ENCODE measurements at places on chromosomes 11 and 22. TPM values are rescaled to one million over a fixed set of nuclear protein-coding genes. Genes with fewer than 3 reads are reported as not detected.

- DNase-seq = no peak
These were observed 5.6 kb downstream of the MAPK1 start for GRCh38 chr22:21861851-21862250.

DNA sequence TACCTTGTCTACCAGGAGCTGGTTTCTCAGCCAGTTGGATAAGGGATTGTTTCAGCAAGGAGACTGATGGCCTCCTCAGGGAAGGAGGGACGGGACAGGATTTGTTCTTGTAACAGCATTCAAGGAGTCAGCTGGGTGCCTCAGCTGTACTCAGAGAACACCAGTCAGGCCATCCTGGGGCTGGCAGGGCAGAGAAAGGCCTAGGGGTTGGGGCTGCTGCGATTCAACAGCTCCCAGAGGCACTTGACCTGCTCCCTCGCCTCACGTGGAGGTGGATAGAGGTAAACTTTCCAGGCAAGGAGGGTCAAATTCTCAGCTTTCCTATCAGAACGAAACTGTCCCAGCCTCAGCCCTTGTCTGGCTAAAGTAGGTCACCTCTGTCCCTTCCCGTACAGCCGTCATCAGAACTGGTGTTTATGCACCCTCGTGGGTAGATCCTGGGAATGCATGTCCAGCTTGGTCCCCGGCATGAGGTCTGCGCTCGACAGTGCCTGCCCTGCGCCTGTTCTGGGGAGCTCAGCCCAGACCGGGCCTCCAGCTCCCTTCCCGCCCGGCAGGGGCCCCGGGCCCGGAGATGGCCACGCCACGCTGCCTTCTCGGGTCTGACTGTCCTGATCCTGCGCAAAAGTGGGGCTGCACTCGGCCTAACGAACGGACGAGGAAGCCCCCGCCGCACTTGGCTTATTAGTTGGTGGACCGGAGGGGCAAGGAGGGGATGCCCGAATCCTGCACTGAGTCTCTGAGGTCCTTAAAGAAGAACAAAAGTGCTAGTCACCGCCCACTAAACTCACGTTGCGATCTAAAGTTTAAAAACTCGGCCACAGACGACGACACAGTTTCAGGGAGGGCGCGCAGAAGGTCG lies 762 bp upstream of the CCDC134 start:
- peak; percentile 3 for DNase-seq

DNA sequence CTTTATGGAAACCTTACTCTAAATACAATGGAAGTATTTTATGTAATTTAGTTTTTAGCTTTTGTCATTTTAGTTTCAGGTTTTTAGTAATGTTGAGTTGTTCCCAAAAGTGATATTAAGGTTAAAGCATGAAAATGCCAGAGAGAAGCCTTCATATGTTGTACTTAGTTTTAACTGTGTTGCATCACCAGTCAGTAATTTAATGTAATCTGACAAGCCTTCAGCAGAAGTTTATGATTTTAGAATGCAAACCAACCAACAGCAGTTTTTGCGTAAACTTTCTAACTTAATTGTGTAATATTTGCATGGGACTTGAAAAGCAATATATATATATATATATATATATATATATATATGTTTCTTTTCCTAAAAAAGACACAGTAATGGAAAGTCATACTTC lies 110.6 kb downstream of the MSANTD4 start:
- DNase-seq = no peak

DNA sequence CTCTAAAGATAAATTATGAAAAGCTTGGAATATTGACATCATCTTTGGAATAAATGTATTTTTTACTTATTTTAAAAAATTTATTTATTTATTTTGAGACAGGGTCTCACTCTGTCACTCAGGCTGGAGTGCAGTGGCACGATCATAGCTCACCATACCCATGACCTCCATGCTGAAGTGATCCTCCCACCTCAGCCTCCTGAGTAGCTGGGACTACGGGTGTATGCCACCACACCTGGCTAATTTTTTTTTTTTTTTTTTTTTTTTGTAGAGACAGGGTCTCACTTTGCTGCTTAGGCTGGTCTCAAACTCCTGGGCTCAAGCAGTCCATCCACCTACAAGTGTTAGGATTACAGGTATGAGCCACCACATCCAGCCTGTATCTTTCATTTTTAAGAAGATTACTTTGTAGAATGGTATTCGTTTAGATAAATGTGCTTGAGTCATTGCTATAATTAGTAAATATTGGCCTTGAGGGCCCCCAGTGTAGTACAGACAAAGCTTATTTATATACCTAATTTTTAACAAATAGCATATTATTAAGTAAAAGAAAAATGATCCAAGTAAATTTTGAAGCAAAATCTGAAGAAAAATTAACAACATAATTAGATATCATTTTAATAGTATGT lies 8.5 kb downstream of the SWAP70 start:
- peak; percentile 20 for DNase-seq

GRCh38 chr11:36039471-36039870 lies 95.6 kb downstream of the LDLRAD3 start:
- DNase-seq = no peak

- no peak for DNase-seq
These were observed 18.7 kb upstream of the ACER3 start for GRCh38 chr11:76841923-76842452.

- DNase-seq = no peak
These were observed 388.1 kb upstream of the API5 start for GRCh38 chr11:42923651-42924050.

DNA sequence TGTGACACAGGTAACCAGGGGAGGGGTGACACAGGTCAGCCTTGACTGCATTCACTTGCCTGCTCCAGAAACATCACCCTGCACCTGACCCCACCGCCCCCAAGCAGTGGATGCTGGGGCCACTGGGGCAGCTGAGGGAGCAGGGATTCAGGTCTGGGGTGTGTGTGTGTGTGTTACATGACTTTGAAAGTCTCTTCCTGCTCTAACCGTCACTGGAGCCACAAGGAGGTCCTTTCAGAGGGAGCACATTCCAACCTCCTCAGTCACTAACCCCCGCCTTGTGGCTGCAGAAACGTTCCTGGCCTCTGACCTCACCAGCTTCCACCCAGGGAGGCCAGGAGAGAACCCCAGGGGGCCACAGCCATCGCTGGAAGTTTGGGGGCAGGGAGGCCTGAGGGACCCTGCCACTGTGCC lies 2.9 kb upstream of the FOSL1 start:
- DNase-seq = no peak

The PLXNB2 gene
- 80.1 TPM for polyA plus RNA-seq

The CABP4 gene
- polyA plus RNA-seq = 4.8 TPM

The SESN3 gene
- polyA plus RNA-seq = 6.6 TPM

The RTN4RL2 gene
- polyA plus RNA-seq = 14.0 TPM

The TMA7B gene
- not detected for polyA plus RNA-seq
